ENCODE measurements at places on chromosomes 13 and 19.
A peak's percentile ranks its signal among the peaks of the same experiment; 100 is the strongest.

DNA sequence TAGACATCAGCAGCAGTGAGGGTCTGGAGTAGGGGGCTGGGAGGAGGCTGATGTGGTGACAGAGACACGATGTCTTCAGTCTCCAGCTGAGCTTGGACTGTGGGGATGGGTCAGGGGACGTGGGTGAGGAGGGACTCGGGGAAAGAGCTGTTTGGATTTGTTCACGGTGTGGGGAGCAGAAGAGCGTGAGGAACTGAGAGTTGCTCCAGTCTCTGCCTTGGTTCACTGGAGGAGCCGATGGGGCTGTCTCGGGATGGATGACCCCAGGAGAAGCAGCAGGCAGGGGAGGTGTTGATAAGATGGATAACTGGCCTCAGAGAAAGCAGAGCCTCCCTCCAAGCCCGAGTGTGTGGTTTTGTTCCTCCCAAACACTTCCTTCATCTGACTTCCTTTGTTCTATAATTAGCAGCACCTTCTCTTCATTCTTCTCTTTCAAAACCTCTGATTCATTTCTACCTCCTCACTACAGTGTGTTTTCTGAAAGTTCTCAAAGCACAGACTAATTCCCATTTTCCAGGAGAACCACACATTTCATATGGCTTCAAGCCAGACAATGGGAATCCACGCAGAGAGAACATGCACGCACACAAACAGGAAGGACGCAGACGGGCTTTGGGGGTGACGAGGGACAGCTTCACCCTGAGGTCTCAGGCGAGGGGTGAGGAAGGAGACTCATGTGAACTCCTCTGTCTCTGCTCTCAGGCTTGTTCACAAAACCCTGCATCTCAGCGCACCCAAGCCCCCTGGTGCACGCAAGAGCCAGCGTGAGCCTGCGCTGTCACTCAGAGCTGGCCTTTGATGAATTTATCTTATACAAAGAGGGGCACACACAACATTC is 18.6 kb downstream of the LAIR2 start:
- DNase-seq = no peak

- DNase-seq = no peak
Measured at GRCh38 chr19:710767-711166, 2.0 kb downstream of the PALM start.

DNA sequence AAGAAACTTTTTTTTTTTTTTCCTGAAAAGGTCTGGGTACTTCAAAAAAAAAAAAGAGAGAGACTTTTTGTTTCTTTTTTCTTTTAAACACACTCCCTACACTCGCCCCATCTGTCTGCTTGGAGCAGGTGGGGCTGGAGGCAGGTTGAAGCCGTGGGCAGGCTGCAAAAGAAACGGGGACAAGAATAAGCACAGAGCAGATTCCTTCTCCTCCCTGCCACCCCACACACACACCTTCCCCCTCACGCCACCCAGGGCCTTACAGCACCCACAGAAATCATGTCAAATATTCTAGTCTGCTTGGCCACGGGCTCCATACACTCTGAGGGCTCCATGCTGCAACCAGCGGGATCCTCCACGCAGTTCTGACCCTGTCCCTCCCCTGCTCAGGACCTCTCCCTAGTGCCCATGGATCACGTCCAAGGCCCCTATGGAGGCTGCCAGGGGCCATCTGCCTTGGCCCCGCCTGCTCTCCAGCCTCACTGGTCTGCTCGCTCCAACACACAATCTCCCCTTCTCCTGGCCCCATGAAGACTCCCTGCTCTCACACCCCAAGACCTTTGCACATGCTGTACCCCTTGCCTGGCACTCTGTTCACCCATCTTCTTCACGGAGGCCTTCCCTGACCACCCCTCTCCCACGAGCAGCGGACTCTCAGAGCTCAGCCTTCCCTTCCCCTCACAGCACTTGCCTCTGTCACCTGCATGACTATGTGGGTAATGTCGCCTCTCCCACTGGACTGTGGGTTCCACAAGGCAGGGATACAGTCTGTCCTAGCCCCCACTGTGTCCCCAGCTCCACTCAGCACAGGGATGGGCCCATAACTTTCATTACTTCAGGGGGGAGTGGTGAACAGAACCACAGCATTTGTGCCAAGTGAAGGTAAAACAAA is 11.4 kb downstream of the AKT2 start:
- DNase-seq = no peak

DNA sequence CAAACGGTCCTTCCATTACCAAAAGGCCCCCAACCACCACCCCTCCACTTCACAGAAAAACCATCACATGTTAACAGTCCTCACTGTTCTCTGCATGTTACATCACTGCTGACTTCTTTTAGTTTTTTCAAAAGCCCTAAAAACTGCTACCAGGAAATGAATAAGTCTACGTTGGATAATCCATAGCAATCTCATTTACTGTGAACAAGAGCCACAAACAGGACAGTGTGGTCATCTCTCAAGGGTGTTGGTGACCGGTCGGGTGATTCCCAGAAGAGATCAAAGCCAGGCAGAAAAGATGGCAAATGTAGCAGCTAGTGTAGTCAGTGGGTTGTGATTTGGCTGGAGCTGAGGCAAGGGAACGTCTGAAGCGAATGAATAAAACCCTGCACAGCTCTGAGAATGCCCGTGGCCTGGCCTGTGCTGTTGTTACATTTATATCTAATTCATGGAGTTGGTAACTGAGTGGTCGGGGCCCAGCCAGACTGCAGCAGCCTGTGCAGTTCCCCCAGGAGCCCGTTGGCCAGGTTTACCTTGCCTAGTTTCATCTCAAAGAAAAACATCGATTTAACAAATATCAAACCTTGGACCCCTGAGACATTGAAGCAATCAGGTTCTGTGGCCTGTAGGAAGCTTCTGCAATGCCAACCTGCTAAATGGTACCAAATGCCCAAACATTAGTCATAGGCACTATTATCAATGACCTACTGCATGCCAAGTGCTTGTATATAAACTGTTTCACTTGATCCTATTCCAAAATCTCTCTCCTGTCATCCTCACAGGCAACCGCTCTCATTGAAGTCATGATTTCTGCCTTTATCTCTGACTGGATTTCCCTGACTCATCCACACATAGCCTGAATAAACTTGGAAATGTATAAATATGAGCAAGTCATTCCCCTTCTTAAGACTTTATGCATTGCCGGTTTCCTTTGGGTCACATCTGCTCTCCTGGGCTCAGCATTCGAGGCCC is 153.8 kb upstream of the SERP2 start:
- DNase-seq = peak; percentile 49

DNA sequence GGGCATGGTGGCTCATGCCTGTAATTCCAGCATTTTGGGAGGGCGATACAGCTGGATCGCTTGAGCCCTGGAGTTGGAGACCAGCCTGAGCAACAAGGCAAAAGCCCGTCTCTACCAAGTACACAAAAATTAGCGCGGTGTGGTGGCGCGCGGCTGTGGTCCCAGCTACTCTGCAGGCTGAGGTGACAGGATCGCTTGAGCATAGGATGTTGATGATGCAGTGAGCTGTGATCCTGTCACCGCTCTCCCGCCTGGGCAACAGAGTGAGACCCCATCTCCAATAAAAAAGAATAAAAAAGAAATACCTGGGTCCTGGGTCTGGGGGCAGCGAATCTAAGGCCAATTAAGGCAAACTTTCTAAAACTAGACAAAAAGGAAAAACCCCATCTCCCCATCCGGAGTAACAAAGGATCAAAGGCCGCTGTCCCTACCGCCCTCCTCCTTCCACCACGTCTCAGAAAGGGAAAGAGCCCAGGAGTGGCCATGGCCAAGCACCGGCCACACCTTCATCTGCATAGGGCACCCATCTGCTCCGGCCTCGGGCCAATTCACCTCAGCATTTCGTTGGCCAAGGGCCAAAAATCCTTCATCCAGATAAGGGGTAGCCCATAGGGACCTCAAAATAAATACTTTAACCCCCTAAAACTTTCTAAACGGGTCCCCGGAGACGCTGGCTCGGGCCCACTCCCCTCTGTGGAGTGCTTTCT is 851 bp downstream of the ZNF320 start:
- DNase-seq = peak; percentile 24

- DNase-seq = no peak
Measured at GRCh38 chr19:5672708-5673459, 7.4 kb downstream of the MICOS13 start.

DNA sequence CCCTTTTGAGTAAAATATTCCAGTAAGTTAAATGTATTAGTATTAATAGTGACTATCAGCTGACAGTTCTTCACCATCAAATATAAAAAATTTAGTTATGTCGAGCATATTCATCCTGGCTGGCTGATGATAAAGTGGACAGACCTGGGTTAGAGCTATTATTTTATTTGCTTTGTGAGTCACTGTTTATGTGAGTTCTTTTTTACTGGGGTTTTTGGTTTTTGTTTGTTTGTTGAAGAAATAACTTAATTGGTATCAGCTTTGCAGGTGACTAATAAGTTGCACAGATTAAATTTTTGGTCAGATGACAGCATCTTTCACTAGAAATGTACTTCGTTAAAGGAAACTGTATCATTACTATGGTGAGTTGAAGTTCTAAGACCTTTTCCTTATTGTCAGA is 224.7 kb downstream of the GGACT start:
- peak; percentile 77 for DNase-seq

DNA sequence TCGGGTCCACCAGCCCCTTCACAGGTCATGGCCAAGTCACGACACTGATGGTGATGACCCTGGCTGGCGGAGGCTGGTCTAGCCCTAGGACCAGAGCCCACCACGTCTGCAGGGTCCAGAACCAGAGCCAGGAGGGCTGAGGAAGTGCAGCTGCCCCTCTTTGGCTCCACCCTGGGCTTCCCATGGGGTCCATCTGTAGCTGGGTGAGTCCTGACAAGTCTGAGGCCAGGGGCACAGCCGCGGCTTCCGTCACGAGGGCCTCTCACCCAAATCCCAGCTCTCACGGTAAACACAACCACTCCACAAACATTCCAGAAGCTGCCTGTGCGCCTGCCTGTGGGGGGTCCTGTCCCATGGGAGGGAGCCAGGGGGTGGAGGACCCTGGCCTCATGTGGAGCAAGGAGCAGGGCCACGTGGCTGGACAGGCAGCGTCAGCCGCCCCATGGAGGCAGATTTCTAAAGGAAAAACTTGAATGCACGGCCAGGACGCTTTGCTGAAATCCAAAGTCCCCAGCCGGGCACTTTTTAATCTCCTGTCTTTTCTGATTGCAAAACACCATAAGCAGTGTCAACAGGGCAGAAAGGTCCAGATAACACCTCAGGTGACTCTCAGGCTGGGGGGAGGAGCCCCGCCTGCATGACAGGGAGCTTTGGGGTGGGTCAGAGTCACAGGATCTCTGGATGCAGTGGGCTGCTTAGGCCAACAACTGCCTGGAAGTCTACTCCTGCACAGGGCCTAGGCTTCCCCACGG is 29.9 kb downstream of the CEBPG start:
- DNase-seq = no peak

- no peak for DNase-seq
Measured at GRCh38 chr13:50119591-50119990, 104.3 kb downstream of the KCNRG start.

DNA sequence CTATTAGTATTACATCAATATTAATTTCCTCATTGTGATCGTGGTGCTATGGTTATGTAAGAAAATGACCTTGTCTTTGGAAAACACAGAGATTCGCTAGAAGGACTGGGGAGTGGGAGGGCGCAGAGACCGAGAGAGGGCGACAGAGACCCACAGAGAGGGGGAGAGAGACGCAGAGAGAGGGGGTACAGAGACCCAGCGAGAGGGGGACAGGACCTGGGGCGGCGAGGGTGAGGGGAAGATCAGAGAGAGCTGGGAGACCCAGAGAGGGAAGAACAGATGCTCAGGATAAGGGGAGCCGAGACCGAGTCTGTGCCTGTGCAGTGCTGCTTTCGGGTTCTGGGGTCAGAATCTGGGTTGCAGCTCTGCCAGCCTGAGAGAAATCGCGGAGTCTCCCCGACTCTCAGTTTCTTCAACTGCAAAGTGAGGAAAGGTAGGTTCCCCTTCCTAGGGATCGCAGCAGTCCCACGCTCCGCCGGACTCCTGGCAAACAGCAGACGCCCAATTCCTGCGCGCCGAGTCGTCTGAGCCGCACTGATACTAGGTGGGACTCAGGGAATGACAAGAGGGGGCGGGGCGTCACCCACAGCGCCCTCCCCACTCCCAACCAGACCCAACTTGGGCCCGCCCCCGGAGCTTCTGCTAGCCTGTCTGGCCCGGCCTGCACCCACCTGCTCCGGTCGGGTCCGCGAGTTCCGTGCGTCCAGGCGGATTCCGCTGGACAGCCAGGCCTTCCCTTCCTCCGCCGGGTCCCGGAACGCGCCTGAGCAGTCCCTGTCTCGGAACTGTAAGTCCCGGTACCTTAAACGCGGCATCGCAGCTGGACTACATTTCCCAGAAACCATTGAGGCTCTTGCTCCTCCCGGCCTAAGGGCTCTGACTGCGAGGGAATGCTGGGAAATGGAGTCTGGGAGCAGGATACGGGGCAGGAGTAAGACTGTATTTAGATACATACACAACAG is 15.3 kb downstream of the IZUMO2 start:
- DNase-seq = peak; percentile 80

DNA sequence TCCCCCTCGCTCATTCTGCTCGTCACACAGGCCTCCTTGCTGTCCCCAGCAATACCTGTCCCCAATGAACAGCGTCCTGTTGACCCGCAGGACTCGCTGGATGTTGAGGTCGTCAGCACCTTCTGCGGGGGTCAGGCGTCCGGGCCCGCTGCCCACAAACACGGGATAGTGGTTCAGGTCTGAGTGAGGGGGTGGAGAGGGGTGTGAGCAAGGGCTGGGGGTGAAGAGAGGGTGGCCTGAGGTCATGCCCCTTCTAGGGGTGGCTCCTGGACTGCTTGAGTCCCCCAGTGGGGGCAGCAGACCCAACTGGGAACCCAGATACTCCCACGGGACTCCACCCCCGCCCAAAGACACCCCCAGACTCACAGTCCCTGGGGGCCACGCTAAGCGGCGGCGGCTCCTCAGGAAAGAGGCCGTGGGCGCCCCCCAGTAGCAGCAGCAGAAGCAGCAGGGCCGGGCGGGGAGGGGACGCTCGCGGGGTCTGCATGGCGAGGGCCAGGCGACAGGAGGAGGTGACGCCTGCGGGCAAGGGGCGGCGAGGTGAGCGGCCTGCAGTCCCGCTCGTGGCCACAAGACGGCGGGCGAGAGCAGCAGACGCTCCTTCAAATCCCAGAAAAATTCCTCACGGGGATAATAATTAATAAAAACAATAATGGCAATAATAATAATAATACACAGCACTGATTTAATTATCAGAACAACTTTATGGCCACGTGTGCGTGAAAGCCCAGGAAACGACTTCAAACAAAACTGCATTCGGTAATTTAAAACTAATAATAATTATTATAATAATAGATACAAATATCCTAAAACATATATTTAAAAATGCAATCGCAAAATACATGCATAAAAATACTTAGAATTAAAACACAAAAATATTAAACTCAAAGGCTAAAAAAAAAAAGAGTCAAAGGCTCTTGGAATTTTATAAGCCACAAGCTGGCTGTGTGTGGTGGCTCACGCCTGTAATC is 1.2 kb downstream of the SEMA6B start:
- peak; percentile 18 for DNase-seq

DNA sequence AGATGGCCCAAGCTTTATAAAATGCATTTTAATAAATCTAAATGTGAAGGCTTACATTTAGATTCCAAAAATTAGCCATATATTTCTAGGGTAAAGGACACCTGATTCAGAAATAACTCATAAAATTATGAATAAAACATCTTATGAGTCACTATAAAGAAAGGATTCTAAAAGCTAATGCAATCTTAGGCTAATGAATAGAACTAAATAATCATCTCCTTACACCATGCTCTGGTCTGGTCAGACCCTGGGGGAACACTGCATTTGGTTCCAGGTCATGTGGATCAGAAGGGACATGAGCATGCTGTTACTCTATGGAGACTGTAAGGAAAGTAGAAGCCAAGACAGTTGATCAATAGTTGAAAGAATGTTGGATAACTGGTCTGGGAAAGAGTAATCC is 370.4 kb downstream of the NDFIP2 start:
- no peak for DNase-seq

All from EH (cell line).